ENCODE measurements at places on chromosomes 3 and 15. TPM values are rescaled to one million over a fixed set of nuclear protein-coding genes. Genes with fewer than 3 reads are reported as not detected.

DNA sequence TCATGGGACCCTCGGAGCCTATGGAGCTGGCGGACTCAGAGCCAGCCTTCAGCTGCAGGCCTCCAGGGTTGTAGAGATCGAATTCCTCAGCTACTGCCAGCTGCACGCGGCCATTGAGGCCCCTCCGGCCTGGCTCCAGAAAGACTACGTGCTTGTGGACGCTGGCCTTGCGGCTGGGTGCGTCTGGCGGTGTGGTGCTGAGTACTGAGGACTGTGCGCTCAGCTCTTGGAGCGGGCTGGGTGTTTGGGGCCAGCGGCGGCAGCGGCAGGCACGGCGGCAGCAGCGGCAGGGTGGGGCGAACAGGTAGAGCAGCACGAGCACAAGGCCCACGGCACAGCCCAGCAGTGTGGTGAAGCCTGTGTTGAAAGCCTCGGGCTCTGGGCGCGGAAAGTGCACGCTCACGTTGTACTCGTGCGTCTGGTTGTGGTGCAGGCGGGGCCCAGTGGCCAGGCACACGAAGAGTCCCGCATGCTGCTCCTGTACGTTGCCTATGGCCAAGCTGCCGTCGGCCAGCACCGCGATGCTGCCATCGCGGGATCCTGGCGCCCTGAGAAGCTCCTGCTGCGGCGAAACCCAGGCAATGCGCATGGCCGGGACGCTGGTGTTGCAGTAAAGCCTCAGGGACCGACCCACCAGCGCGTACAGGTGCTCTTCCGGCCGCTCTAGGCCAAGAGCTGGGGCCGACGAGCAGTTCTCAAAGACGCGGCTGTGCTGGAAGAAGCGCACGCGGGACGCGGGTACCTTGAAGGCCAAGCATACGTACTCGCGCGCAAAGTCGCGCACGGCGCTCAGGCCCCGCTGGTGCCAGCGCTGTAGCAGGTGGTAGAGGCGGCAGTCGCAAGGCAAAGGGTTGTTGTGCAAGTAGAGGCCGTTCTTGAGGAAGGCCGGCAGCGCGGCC lies 1.3 kb downstream of the AMIGO3 start:
- no peaks in the 10 kb centered on the region for H3K27me3 ChIP-seq
- no peak for DNase-seq
- H3K4me3 ChIP-seq: no peak overlapping the region
- no peaks in the 10 kb centered on the region for H3K36me3 ChIP-seq

DNA sequence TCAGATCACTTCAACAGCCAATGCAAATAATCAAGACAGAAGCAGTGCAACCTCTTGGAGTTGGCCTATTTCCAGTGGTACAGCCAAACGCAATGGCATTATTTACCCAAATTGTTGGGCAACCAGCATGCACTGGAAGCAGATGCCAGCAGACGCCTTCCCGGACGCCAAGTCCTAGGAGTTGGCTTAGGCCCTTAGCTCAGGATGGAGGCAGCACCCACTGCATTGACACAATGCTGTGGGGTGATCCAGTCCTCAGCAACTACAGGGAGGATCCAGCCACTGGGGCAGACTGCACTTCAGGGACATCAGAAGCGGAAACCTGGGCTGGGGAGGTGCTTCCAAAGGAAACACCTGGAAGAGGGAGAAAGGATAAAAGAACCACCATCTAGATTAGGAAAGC lies 290.4 kb downstream of the FAM43A start:
- no peaks in the 10 kb centered on the region for H3K27me3 ChIP-seq
- DNase-seq: no peak
- no peaks in the 10 kb centered on the region for H3K4me1 ChIP-seq
- H3K4me3 ChIP-seq: no peak overlapping the region

Gene ACAN
- total RNA-seq: 0.54 TPM

Gene GATM
- 34.9 TPM for total RNA-seq

Gene PXYLP1
- total RNA-seq: 22.7 TPM

Gene ANKRD34C
- total RNA-seq: not detected

All from adrenal gland (tissue), 19 donors.